Fibroblast of the aortic adventitia (primary cell): ENCODE measurements at places on chromosomes 1 and 21. TPM values are rescaled to one million over a fixed set of nuclear protein-coding genes. Genes with fewer than 3 reads are reported as not detected.

ODF2L gene
- total RNA-seq: 52.4 and 65.9 TPM in 2 replicates

DDAH1 gene
- 57.8 and 88.9 TPM in 2 replicates for total RNA-seq

CCDC27 gene
- total RNA-seq: not detected in 2 replicates

HSPG2 gene
- 164 and 367 TPM in 2 replicates for total RNA-seq

RHOU gene
- total RNA-seq: 4.2 and 38.3 TPM in 2 replicates
